ENCODE measurements at places on chromosomes 7 and 10.

GRCh38 chr7:94295850-94296249 lies 98.8 kb upstream of the COL1A2 start:
- peak; percentile 50 for DNase-seq

DNA sequence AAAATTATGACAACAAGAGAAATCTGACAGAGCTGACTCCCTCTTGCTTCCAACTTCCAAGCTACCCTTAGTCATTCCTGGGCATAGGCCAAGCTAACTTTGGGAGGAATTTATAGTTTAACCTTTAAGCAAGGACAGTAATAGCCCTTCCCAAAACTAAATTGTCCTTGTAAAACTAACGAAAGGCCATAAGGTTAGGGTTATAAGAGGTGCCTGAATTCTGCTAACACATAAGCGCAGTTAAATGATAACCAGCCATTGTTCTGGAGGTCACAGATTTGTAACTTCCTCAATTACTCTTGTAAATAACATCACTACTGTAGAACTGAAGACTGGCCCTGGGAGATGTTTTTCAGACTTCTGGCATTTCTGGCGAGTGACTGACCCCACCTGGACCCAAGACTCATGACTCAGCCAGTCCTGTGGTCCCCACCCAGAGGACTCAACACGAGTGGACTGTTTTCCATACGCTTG lies 481.2 kb downstream of the KCNMA1 start:
- peak; percentile 78 for DNase-seq

GRCh38 chr10:85888559-85888958 lies 478.0 kb downstream of the GRID1 start:
- DNase-seq = no peak

DNA sequence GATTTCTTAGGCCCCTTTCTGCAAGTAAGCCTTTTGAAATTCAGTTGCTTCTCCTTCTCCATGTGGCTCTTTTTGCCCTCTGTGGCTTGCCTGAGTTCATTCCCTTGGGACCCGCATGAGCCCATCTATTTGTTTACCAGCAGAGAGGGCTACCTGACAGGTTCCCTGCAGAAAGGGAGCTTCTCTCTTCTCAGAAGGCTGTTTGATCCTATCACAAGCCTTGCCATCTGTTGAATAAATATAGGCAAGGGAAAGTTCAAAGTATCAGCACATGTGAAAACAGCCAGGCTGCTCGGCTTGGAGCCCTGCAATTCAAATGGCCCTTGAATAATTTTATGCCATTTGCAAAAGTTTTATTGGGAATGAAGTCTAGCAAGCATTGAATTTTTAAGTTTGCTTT lies 720.2 kb upstream of the FZD8 start:
- DNase-seq = no peak

- no peak for DNase-seq
Observed at GRCh38 chr7:113487925-113488731, 369.8 kb upstream of the SMIM30 start.

- DNase-seq = no peak
Observed at GRCh38 chr7:37198041-37198905, 250.4 kb downstream of the ELMO1 start.

DNA sequence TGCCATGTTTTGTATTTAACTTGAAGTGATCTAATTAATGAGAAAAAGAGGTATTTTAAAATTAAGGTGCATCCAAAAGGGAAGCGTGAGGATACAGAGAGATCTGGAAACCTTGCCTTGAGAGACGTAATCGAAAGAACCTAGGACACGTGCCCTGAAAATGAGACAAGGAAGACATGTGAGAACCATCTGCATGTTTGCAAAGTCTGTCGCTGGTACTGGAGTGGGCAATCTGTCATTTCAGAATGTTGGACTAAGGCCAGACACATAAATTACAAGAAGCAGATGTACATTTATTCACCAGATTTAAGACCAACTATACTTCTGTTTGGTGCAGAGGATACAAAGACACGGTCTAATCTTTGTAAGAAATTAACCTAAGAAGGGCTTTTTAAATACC lies 9.2 kb downstream of the AGR2 start:
- no peak for DNase-seq

GRCh38 chr10:44723082-44723481 lies 188.1 kb upstream of the TMEM72 start:
- DNase-seq = no peak

GRCh38 chr10:77687621-77688020 lies 50.0 kb upstream of the KCNMA1 start:
- DNase-seq = no peak

GRCh38 chr7:133582766-133583523 lies 330.1 kb downstream of the EXOC4 start:
- peak; percentile 71 for DNase-seq

DNA sequence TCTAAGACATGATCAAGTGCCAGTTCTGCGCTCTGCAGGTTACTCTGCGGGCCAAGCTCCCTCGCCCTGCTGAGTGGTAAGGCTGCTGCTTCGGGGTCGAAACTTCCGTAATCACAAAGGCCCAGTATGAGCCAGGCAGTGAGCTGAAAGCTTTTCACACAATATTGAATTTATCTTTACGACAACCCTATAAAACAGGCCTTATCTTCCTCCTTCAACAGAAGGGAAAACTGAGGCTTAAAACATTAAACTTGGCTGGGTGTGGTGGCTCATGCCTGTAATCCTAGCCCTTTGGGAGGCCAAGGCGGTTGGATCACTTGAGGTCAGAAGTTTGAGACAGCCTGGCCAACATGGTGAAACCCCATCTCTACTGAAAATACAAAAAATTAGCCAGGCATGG lies 83.3 kb downstream of the FAM107B start:
- no peak for DNase-seq

DNA sequence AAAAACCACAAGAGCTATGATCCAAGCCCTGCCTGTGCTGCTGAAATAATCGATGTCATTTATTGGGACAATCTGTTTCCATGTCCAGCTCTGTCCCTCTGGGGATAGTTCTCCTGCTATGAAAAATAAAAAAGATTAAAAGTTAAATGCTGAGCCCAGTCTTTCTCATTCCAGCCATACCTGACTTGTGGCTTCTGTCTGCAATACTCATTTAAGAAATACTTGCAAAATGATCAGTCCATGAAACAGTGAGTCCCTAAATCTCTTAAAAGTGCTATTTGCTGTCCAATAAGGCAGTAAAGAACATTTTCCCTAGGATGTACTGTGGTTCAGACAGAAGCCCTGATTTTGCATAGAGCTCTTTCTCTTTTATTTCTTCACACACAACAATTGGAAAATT lies 91.7 kb downstream of the SLC16A9 start:
- DNase-seq = no peak

- no peak for DNase-seq
Observed at GRCh38 chr7:77199013-77199966, at the start of gene FGL2. FGL2 (minus strand) TSS chr7:77199819; CDS start chr7:77199793, 26 bp downstream.

- no peak for DNase-seq
Observed at GRCh38 chr10:20916976-20917375, 19.9 kb upstream of the NEBL start.

DNA sequence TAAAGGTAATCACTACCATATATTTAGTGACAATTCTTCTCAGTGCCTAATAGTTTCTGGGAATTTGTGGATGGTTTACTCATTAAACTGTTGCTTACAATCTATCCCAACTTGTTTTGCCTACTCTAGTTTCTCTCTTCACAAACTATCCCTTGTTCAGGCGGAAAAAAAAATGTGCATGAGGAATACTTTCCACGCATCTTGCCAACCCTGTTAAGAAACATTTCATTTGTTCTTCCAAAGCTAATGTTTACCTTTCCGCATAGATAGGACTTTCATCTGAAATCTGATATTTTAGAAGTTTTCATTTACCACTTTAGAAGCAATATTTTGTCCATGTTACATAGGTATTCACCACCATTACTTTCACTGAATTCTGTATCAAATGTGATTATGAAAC lies 191.9 kb downstream of the MDFIC start:
- peak; percentile 39 for DNase-seq

DNA sequence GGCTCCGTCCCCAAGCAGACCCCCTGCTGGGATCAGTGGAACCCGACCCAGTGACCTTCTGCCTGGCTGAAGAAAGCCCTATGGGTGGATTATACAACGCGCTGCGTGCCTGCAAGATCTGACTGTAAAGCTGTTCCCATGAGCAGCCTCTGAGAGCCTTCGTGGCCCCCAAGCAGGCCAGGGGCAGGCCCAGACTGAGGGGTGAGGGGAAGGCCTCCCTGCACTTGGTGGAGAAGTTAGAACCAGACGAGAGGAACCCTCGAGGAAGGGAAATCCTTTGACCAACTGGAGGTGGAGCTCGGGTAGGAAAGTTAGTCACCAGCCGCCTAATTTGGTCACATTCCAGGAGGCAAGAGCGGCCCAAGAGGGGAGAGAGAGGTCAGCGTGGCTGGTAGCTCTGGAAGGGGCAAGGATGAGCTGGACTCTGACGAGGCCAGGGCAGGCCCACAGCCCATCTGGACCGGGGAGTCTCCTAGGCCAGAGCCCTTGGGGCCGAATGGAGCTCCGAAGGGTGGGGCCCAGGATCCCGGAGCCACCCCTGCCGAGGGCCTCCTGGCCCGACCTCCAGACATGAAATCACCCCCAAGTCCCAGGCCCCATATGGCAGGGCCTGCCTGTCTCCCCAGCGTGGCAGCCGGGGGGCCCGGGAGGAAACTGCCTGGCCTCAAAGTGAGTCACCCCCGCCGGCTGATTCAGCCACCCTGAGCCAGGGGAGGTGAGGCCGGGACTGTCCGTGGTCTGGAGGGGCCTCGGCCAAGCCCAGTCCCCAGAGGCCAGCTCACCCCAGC lies 23.3 kb upstream of the PDGFA start:
- peak; percentile 74 for DNase-seq

- peak; percentile 3 for DNase-seq
Observed at GRCh38 chr10:115003396-115003795, 65.4 kb downstream of the TRUB1 start.

DNA sequence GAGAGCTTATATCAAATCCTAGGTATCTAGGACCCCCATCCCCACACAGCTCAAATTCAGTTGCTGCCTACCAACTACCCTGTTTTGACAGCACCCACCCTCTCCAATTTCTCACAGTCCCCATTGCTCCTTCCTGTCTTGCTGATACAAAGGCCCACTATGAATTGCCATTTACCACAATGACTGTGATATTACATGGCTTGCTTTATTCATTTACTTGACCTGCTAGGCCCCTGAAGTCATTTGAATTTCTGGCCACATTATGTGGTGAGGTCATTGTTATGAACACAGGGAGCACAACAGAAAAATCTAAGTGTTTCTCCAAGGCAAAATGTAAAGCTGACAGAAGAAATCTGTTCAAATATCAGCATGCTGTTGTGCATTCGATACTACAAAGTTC lies 101.4 kb downstream of the PPP1R17 start:
- no peak for DNase-seq

DNA sequence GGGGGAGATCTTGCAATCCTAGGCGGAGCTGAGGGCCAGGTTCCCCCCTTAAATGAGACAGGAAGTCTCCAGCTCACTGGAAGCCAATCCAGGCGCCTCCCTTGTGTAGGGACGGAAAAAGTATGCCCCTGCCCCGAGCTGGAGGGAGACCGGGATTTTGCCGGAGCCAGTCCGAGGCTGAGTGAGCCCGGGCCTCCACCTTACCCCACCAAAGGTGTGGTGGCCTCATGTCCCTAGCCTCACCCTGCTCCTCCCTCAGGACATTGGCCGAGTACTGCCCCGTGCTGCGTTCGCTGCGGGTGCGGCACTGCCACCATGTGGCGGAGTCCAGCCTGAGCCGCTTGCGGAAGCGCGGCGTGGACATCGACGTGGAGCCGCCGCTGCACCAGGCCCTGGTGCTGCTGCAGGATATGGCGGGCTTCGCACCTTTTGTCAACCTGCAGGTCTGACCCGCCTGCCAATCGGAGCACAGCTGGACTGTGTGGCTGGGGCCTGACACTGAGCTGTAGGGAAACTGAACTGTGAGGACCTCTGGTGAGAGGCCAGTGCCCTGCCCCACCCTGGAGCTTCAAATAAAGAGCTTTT lies 2.0 kb downstream of the FBXL15 start:
- DNase-seq = peak; percentile 57

DNA sequence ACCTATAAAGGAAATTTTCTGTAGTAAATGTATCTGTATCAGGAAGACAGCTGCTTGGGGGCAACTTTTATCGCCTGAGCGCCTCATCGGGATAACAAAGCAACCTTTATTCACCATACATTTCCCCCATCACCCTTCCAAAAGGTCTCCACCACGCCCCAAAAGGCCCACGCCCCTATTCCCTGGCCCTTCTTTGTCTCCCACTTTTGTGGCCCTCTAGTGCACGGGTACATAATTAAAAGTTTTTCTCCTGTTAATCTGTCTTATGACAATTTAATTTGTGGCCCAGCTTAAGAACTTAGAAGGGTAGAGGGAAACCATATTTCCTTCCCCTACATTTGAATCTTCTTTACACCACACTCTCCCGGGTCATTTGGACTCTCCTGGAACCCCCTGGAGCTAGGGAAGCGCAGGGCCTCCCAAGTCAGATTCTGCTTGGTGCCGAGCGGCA lies 625 bp downstream of the RP9 start:
- DNase-seq = no peak

- no peak for DNase-seq
Observed at GRCh38 chr10:125061557-125062226, 98.7 kb downstream of the CTBP2 start.

DNA sequence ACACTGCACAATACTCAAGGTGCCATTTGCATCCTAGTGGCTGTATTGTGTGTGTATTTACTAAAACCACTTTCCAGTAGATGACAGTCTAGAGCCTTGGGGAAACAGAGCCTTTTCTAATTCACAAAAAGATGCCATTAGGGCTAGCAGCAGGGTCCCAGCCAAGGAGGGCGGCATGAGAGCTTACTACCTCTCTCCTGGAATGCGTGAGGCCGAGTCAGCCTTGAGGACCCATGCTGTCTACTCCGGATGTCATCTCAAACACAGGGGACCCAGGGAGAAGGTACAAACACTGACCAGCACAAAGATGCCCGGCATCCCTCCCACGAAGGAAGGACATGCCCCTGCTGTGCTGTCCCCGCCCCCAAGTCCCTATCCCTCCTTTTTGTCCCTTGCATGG lies 65.5 kb downstream of the CYCS start:
- DNase-seq = no peak

DNA sequence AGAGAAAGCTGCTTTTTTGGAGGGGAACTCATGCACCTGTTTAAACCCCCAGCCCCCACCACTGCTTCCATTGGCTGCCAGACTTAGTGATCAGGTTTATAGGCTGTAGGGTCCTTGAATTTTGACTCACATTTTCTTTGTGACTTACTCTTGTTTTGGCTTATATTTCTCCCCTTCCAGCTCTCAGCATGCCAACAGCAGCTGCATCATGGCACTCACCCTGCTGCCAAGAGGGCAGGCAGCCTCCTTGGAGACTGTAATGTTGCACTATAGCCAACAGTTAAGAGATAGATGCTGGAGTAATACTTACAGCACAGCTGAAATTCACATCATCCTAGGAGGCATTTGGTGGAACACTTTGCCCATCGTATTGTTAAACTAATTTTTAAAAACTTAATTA lies 98.0 kb upstream of the GLCCI1 start:
- no peak for DNase-seq
